B cell (primary cell): ENCODE measurements at places on chromosomes 11 and 22. TPM values are rescaled to one million over a fixed set of nuclear protein-coding genes. Genes with fewer than 3 reads are reported as not detected.

THOC5 gene
- polyA plus RNA-seq: 25.7 and 26.5 TPM in 2 replicates

NXPE1 gene
- polyA plus RNA-seq: not detected in 2 replicates

GRAP2 gene
- polyA plus RNA-seq: 26.4 and 34.9 TPM in 2 replicates

DNA sequence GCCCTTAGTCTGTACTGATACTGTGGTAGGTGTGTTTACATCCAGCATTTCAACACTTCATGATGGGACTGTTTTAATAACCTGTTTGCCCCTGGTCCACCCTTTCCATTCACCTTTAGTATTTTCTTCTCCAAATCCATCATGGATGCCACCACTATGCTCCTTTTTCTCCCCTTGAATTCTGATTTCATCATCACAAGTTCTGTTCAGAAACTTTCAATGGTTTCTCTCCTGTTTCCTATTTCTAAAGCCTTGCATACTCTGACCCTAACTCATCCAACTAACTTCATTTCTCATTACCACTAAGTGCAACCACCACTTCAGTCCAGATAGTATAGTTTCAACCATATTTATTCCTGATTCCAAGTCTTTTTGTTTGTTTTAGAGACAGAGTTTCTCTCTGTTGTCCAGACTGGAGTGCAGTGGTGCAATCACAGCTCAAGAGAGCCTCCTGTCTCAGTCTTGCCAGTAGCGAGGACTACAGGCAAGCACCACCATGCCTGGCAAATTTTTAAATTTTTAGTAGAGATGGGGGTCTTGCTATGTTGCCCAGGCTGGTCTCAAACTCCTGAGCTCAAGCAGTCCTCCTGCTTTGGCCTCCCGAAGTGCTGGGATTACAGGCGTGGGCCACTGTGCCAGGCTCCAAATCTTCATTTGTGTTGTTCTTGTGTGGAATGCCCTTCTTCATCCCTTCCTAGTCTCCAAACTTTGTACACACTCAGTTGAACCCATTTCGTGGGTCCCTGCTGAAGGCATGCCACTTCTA is 1.2 kb upstream of the LIN7C start:
- no peak overlapping the region for H3K27ac ChIP-seq
- peak overlapping the region; percentile 98 for H3K4me3 ChIP-seq
- peaks cover 23% of the 10 kb centered on the region for H3K4me1 ChIP-seq
- no peaks in the 10 kb centered on the region for H3K27me3 ChIP-seq
- H3K36me3 ChIP-seq: no peaks in the 10 kb centered on the region

GRCh38 chr11:61037441-61038093 is 64.7 kb upstream of the CD5 start:
- DNase-seq: no peak
- no peaks in the 10 kb centered on the region for H3K27me3 ChIP-seq
- no peaks in the 10 kb centered on the region for H3K36me3 ChIP-seq
- no peak overlapping the region for H3K4me3 ChIP-seq
- H3K4me1 ChIP-seq: peaks cover 11% of the 10 kb centered on the region

DNA sequence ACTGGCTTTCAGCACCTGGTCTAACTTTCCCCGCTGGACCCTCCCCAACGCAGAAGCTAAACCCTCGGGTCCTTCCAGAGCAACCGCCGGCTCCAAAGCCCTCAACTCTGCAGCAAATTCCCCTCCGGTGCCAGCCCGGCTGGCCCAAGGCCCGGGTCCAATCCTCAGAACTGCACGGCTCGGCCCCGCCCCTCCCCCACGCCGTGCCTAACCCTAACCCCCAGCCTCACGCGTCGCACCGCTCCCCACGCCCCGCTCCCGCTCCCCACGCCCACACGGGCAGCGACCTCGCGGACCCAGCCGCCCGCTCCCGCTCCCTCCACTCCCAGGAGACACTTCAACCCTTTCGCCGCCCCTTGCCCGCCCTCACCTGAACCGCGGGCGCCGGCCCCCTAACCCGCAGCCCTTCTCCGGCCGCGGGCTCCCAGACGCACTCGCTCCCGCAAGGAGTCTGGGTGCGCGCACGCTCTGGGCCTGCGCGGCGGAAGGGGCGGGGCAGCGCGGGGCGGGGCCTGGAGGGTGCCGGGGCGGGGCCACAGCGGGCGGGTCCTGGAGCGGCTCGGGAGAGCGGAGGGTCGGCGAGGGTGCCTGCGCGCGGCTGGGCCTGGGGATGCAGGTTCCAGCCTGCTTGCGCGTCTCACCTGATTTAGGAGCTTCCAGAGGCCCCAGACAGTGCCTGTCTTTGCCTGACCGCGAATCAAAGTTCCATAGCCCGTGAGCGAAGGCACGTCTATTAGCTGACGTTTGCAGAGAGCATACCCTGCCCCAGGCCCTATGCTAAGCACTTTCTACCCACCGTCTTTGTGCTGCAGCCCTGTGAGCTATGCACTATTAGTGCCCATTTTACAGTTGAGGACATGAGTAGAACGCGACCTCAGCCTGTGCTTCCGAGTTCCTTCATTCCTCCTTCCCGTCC is at the start of gene NFRKB:
Gene NFRKB, minus strand, starts transcription at position 453 of the 916 bp plus-strand sequence. CDS start 2,729 bp downstream, outside the sequence.
- H3K4me1 ChIP-seq: peaks cover 10% of the 10 kb centered on the region
- peaks cover 15% of the 10 kb centered on the region for H3K36me3 ChIP-seq
- DNase-seq: peak; percentile 86
- H3K4me3 ChIP-seq: peak within 1 kb of the TSS; percentile 77
- no peaks in the 10 kb centered on the region for H3K27me3 ChIP-seq

- H3K36me3 ChIP-seq: no peaks in the 10 kb centered on the region
- H3K4me1 ChIP-seq: peaks cover 22% of the 10 kb centered on the region
- no peak for DNase-seq
- no peaks in the 10 kb centered on the region for H3K27me3 ChIP-seq
- no peak overlapping the region for H3K4me3 ChIP-seq
Measured at GRCh38 chr11:2702771-2703362, 3.1 kb upstream of the KCNQ1OT1 start.

- no peak for DNase-seq
- H3K27ac ChIP-seq: no peak overlapping the region
- no peak overlapping the region for H3K4me3 ChIP-seq
Measured at GRCh38 chr11:16572945-16573344, 165.5 kb upstream of the C11orf58 start.

- H3K27ac ChIP-seq: no peak overlapping the region
- H3K4me3 ChIP-seq: no peak overlapping the region
- DNase-seq: no peak
- H3K36me3 ChIP-seq: no peaks in the 10 kb centered on the region
- no peaks in the 10 kb centered on the region for H3K27me3 ChIP-seq
- H3K4me1 ChIP-seq: no peaks in the 10 kb centered on the region
Measured at GRCh38 chr11:27868709-27869108, 168.5 kb upstream of the BDNF start.

DNA sequence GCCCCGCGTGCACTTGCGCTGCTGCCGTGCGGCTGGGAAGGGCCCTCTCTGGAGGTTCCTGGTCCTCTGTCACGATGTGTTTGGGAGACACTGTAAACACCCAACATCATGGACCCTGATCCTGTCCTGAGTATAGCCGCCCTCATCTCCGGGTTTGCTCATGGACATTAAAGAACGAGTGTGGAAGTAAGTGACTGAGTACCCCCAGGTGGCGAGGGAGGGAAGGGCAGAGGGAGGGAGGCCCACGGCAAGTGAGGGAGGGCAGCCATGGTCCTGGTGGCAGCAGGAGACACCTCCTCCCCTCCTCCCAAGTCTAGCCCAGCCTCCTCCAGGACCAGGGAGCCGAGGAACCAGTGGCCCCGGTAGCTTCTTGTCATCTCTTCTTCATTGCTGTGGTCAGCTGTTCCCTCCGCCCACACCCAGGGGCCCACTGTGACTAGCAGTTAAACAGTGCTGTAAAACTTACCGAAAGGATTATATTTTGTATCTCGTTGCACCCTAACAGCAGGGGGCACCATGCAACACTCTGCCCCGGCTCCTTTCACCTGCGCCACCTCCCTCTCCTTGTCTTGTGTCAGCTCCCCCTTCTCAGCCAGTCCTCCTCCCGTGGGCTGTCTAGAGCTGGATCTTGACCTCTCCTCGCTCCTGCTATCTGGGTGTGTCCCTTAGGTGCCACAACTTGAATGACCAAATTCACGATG is 566.5 kb upstream of the B3GAT1 start:
- no peaks in the 10 kb centered on the region for H3K27me3 ChIP-seq
- H3K4me3 ChIP-seq: no peak overlapping the region
- no peak overlapping the region for H3K27ac ChIP-seq
- no peaks in the 10 kb centered on the region for H3K4me1 ChIP-seq
- DNase-seq: no peak
- no peaks in the 10 kb centered on the region for H3K36me3 ChIP-seq

DNA sequence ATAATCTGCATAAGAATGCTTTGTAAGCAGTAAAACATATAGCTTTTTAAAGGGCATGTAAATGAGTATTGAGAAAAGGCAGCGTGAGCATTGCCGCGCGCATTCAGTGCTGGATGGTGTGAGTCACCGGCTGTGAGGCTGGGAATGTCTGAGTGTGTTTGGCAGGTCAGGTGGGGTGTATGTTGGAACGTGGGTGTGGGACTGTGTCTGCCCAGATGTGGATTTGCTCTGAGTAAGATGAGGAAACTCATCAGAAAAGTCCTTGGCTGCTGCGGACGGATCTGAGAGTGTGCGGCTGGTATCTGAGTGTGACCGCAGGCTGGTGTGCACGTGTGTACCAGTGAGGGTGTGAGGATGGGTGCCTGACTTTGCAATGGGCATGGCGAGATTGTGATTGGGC is 66.2 kb upstream of the NECTIN1 start:
- peaks cover 7% of the 10 kb centered on the region for H3K27me3 ChIP-seq
- no peak for DNase-seq
- no peak overlapping the region for H3K4me3 ChIP-seq
- no peaks in the 10 kb centered on the region for H3K36me3 ChIP-seq

GRCh38 chr22:40194656-40195055 is 16.9 kb downstream of the TNRC6B start:
- peaks cover 23% of the 10 kb centered on the region for H3K4me1 ChIP-seq
- DNase-seq: no peak
- no peaks in the 10 kb centered on the region for H3K27me3 ChIP-seq
- no peak overlapping the region for H3K4me3 ChIP-seq
- no peak overlapping the region for H3K27ac ChIP-seq
